HFF-Myc (cell line): ENCODE measurements at places on chromosomes 12 and 14.

DNA sequence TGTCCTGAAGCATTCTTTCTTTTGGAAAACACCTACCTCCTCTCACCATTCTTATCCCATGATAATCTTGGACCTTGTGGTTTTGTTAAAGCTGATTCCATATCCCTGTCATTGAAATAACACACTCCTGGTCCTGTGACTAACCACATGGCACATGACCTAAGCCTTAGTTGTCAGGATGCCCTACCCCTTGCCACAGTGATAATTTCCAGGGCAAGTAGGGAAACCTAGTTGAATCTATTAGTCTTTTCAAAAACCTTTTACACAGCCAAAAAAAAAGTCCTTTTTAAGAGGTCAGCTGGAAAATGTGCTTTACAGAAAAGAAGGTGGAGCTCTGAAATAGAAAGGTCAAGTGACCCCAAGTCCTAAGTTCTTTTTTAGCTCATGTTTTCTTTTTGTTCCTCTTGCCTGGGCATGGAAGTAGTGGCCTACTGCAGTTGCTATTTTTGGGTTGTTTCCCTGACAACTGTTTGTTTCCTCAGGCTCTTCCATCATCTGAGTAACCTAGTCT lies 608.4 kb downstream of the LRFN5 start:
- DNase-seq: peak; percentile 47

GRCh38 chr12:63163541-63163940 lies 12.5 kb upstream of the AVPR1A start:
- no peak for DNase-seq

DNA sequence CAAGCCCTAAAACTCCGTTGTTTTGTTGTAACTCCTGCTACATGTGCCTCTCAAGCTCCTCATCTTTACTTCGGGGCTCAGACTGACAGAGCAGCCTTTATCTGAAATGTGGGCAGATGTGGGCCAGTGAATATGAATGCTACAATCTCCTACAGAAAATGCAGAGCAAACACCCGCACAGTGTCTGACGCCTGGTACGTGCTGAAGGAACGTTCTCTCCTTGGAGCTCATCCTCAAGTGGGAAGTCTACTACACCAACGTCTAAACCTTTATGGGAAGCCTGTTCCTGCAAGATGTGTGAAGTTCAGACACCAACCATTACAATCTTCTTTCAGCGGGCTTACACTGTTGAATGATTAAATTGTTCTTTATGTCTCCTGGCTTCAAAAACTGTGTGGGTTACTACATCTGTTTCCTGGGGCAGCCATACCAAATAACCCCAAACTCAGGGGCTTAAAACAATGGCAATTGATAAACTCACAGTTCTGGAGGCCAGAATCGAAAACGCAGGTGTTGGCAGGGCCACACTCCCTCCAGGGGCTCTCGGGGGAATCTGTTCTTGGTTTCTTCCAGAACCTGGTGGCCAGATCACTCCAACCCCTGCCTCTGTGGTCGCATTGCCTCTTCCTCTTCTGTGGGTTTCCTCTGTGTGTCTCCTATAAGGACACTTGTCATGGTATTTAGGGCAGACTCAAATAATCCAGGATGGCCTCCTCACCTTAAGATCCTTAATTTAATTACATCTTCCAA lies 179.7 kb upstream of the PLXNC1 start:
- no peak for DNase-seq

DNA sequence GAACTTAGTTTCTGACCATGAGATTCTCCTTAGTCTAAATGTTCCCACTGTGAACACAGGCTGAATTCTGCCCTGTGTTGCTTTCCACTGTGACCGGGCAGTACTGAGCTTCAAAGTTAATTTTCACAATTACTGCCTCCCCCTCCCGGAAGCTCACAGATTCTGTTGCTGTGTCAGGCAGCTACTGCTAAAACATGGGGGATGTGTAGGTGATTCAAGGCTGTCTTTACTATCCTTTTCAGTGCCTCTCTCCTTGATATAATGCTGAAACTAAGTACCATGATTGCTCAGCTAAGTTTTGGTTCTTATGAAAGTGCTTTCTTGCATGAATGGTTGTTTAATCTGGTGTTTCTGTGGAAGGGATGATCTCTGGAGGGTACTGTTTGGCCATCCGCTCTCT lies 428.3 kb upstream of the NOVA1 start:
- no peak for DNase-seq

DNA sequence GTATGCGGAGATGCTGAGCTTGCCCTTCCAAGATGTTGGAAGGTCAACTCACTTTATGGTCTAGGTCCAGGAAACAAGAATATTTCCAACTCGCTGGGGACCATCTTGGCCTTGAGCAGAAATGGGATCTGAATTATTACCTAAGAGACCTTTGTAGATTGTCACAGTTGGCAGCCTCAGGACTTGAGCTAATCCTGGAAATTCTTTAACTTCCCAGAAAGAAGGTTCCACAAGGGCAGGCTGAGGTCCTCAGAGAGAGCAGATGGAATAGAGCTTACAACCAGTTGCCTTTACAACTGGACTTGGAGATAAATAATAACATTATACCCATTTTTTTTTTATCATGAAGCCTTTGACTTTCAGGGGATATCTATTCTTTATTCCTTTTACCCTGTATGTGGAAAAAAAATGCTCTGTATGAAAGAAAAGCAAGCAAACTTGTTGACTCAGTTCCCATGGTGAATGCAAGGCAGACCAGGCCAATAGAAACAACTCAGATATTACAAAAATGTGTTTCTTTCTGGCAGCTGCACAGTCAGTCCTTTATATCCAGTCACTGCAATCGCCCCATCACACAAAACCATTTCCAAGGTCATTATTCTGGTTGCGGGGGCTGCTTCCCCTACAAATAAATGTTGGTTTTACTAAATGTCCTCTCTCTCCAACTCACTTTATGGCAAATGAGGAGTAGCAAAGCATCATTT lies 401.4 kb downstream of the ZFP36L1 start:
- no peak for DNase-seq

- DNase-seq: no peak
These were observed 125.9 kb downstream of the PAPOLA start for GRCh38 chr14:96627811-96628775.

- DNase-seq: no peak
These were observed 108.5 kb downstream of the DACT1 start for GRCh38 chr14:58746261-58746660.

DNA sequence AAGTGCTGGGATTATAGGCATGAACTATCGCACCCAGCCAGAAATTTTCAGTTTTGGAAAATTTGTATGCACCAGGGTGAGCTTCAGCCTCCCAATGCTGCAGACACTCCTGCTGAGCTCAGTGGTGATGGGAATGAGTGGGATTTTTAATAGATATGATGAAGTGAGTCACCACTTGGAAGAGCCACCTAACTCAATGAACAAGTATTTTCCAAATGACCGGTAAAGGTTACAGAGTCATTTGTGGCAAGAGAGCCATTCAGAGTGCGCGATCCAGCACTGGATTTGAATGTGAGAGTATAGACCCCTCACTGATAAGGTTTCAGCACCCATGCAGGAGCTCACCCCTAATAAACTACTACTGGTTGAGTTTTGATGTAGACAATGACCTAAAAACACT lies 100.7 kb downstream of the PPP2R5C start:
- DNase-seq: no peak

DNA sequence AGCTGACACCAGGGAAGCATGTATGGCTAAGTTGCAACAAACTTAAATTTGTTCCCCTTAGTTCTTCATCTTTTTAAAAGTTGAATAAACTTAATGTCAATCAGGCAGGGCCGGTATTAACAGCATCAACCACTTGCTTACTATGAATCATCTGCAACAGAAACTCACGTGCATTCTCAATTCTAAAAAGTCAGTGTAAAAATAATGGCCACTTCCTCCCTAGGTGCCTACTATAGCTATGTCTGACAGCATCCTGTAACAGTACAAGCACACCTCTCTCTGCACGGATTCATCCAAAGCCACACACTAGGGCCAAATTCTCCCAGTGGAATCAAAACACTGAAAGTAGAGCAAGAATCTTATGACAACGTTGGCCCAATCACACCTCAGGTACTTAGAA lies 48.6 kb downstream of the PPP1R36 start:
- DNase-seq: no peak

DNA sequence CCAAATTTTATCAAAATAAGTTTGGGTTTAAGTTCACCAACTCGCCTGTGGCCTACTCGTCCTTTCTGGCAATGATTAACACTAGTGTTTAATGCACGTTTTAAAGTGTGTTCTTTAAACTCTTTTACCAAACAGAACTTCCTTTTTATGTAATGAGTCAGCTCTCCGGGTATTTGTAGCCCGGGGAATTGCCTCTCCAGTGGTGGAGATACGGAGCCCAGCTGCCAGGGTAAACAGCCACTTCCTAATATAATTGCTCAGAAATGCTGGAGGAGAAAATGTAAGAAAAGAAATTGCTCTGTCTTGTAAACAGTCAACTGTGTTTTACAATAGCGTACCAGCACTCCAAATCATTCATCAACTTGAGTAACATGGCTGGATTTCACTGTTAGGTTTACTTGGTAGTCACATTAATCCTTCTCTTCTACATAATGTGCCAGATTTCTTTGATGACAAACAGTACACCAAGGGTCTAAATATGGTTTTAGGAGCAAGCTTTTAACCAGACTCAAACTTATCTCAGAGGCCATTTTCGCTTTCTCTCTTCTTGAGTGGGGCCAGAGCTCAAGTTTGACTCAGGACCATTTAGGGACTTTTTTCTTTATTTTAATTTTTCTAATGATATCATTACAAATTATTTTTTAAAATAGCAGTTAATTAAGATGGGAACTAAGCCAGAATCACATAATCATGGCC lies 101.2 kb upstream of the SLC38A2 start:
- peak; percentile 85 for DNase-seq

DNA sequence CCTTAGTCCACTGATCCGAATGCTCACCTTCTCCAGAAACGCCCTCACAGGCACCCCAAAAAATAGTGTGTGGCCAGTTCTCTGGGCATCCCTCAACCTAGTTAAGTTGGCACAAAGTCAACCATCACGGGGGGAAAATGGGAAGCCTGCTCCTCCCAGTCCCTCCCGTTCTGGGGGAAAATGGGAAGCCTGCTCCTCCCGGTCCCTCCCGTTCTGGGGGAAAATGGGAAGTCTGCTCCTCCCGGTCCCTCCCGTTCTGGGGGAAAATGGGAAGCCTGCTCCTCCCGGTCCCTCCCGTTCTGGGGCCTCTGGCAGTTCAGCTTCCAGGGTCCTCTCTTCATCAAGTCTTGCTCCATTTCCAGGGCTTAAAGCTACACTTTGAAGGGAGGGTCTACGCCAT lies 106.1 kb downstream of the RIMBP2 start:
- DNase-seq: no peak

DNA sequence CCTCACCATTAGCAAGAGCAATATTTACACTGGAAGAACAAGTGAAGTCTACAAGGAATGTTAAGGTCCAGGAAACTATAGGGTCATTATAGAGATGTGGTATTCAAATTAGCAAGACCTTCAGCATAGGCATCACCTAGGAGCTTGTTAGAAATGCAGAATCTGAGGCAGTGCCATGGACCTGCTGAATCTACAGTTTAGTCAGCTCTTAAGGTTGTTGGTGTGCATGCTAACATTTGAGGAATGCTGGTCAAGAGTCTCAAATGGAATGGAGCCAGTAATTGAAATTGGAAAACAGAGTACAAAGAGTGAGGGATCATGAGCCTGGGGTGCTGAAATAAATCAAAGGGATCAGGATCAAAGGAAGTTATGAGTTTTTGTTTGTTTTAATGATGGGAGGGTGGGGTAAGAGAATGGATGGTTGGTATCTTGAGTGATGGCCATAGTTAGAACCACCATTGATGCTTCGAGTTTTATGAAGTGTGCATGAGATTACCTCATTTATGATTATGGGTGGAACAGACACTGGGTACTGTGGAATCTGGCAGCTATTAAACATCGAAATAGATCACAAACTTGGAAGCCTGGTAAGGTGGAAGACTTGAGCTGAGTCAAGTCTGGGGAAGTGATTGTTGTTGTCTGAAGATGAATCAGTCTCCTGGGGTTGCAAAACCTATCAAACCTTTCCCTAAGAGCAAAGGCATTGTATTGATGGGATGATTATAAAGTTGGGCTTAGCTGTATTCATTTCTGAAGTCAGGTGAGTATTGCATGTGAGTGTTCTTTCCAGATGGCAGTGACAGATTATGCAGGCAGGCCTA lies 323.3 kb upstream of the E2F7 start:
- DNase-seq: no peak

GRCh38 chr12:118439068-118439467 lies 62.7 kb downstream of the SUDS3 start:
- DNase-seq: no peak

- DNase-seq: no peak
These were observed 31.3 kb downstream of the MIA2 start for GRCh38 chr14:39265033-39265432.

GRCh38 chr12:69254046-69254445 lies 14.7 kb downstream of the CPSF6 start:
- DNase-seq: no peak

DNA sequence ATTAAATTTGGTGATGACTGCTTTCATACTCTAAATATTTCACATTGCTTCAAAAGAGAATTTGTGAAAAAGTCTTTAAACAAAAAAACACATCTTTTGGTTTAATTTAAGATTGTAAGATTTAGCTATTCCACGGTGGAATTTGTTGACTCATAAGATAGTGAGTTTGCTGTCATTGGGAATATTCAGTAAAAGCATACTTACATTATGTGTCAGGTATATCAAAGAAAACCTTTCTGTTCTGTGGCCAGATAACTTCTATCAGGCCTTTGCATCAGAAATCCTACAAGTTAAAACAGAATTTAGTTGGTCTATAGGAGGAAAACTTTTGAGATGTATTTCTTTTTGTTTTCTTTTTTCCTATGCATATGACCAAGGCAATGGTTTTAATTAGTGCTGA lies 148.8 kb upstream of the E2F7 start:
- DNase-seq: no peak

DNA sequence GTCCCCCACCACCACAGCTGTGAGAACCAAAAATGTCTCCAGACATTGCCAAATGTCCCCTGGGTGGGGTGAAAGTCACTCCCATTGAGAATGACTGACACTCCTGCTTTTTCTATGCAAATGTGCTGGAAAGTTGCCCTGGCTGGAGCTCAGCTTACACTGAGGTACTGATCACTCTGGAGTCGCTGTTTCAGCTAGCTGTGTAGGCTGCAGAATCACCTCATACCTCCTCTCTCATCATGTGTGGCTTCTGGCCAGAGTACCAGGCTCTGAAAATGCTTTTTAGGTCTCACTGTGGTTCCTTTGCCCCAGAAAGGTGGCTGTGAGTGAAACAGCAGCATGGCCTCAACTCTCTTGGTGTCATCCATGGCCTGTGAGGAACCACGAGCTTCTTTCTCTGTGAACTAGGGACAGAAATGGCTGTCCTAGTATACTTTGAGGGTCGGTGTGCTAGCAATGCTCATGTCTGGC lies 414.4 kb downstream of the DPF3 start:
- no peak for DNase-seq

DNA sequence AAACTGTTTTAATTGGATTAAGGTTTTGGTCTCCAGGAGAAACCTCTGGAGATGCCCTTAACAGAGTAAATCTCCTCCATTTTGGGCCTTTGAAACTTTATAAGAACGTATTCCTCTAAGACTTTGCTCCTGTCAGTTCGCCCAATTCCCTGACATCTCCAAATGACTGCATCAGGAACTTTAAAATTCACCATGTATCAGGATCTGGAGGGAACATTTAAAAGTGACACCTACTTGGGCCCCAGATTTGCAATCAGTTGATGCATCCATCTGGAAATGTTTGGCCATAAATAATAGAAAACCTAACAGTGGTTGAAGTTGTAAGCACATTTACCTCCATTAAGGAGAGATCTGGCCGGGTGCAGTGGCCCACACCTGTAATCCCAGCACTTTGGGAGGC lies 144.1 kb upstream of the WSCD2 start:
- DNase-seq: no peak

- DNase-seq: no peak
These were observed 507 bp upstream of the PTPN11 start for GRCh38 chr12:112418273-112418607.
